ENCODE measurements at places on chromosomes 2 and 18.

GRCh38 chr2:14903709-14904374 lies 271.3 kb downstream of the LRATD1 start:
- DNase-seq = no peak

GRCh38 chr2:98801286-98801685 lies 70.4 kb upstream of the MGAT4A start:
- DNase-seq = no peak

DNA sequence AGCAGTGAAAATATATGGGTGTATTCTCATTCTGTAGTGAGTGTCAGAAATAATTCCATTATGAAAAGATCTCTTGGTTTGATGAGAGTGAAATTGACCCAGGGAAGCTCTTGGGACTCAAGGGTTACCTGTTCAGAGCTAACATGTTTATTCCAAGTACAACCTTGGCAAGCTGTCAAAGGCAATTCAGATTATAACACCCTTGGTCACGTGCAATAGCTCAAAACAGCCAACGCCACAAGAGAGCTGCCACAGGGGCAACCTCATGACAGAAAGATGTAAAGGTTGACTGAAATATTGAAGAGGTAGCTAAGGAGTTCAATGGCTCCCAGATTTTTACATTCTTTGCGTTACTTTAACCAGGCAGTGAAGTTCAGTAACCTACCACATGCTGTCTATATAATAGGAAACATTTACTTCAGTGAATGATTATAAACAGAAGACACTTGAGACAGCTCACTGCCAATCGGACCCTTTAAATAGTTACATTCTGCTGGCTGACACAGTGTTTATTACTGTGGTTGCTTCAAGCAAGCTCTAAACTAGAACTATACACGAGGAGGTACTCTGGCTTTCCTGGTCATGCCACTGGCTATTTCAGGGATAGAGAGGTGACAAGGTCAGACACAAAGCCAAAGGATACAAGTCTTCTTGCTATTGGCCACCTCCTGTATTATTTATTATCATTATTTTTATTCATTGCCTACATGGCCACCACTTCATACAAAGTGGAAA lies 187.3 kb downstream of the PID1 start:
- DNase-seq = no peak

DNA sequence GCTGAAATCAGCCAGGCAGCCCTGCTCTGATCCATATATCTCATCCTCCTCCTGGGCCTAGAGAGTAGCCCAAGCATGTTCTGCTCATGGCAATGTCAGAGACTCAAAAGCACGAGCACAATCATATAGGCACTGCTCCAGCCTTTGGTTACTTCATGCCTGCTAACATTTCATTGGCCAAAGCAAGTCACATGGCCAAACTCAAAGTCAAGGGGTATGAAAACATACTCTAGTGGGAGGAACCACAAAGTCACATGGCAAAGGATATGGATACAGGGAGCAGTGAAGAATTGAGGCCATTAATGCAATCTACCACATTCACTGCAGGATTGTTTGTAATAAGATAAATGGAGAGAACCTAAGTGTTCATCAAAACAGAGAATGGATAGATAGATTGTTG lies 87.8 kb upstream of the SPATS2L start:
- no peak for DNase-seq

DNA sequence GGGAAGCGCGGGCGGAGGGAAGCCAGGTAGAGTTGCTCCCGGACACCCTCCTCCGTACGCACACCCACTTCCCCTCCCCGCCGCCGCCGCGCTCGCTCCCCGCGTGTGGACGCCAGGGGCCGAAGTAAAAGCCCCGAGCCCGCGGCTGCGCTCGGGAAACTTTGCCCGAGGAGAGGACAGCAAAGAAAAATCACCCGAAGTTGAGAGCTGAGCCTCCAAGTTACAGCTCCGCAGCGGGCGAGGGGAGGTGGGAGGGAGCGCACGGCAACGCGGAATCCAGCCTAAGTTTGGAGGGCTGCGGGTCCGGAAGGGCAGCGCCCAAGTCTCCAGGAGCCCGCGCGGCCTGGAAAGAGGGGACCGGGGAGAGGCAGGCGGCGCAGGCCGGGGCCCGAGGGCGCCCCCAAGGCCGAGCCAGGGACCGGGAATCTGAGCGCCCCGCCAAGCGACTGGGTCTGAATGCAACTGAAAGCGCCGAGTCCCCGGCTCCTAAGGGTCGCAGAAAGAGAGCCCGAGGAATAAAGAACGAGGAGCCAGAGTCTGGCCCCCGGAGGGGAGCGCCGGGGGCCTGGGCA lies 706 bp upstream of the BCL11A start:
- no peak for DNase-seq

DNA sequence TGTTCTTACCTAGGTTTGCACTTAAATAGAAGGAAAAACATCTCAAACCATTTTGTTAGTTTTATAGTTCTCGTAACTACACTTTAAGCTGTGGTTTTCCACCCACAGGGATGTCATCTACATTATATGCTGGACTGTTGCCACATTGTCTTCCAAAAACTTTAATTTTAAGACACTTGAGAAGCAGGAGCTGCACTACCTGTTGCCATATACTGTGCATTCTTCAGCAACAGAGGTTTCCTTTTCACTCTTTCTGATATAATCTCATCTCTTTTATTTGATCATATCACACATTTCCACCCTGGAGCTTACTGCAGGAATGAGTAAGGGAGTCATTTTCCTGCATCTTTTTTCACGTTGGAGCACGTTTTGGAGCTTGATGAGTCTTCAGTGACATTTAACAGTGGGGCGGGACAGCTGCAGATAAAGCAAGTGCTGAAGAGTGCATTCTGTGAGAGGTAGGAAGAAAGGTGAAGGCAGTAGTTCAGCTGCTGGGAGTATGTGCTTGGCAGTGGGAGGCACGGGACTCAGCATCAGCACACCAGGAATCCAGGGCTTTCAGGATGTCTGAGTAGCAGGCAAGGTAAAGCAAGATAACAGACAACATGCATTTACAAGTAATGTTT lies 3.8 kb downstream of the LIMS1 start:
- DNase-seq = no peak

DNA sequence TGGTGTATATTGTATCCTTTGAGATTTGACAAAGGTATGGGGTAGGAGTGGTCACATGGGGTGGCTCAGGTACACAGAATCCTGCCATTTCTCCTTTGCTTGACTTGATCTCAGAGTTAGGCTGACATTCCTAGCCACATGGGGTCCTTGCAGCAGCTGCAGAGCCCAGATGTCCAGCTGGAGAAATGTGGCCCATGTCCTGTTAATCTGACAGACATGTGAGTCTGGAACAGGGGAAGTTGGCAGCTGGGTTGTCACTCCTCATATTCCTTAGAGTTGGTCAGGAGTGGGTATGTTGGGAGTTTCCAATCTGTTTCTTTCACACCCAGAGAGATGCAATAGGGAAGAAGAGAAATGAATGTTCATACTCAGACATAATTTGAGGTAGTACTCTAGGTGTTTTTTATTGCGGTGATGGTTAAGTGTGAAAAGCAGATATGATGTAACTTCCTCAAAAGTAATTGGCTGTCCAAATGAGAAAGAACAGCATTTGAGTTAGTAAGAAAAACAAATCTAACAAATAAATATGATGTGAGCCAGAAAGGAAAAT lies 402.6 kb upstream of the MEIS1 start:
- DNase-seq = no peak

DNA sequence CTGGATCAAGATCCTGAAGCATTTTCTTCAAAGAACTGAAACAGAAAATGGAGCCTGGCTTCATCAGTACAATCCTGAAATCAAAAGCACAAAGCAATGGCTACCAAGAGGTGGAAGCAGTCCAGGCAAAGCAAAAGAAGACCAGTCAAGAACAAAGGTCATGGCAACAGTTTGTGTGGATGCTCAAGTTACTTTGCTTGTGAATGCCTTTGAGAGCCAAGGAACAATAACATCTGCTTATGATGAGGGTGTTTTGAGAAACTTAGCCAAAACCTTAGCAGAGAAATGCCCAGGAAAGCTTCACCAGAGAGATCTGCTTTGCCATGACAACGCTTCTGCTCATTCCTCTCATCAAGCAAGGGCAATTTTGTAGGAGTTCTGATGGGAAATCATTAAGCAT lies 723.1 kb downstream of the TMEM182 start:
- DNase-seq = no peak

DNA sequence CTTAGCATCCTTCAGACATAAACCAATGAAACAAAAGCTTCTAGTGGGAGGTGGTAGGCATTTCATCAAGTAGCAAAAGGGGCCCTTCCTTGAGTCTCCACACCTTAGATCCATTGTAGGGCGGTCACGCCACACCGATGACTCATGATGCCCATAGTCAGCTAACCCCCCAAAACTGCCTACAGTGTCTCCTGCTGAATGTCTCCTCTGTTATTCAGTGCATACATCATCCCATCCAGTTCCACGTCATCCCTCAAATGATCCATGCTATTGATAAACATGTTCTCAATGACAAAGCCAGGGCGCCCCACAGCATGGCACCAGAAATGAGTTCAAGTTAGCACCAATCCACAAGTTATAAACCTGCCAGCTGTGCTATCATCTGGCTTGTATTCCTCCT lies 57.4 kb upstream of the ACKR3 start:
- no peak for DNase-seq

DNA sequence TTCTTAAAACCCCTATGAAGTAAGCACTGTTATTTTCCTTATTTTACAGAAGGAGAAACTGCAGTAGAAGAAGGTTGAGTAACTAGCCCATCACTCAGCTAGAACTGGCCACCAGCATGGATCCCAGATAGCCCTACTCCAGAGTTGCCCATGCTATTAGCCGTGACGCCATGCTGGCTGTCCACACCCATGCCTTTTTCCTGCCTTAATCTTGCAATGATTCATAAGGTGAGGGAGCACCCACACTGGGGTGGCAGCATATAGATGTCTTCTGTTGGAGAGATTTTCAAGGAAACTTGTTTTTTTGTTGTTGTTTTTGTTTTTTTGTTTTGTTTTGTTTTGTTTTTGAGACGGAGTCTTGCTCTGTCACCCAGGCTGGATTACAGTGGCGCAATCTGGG lies 204.1 kb upstream of the HAAO start:
- DNase-seq = no peak

DNA sequence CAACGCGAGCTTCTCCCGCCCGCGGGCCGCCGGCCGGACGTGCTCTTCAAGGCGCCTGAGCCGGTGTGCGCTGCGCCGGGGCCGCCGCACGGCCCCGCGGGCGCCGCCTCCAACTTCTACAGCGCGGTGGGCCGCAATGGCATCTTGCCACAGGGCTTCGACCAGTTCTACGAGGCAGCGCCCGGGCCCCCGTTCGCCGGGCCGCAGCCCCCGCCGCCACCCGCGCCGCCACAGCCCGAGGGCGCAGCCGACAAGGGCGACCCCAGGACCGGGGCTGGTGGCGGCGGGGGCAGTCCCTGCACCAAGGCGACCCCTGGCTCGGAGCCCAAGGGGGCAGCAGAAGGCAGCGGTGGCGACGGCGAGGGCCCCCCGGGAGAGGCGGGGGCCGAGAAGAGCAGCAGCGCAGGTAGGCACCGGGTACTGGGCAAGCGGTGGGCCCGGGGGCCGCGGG lies 676 bp downstream of the HOXD11 start:
- DNase-seq = no peak

- no peak for DNase-seq
These were observed 107.7 kb downstream of the BCL11A start for GRCh38 chr2:60445684-60446179.

DNA sequence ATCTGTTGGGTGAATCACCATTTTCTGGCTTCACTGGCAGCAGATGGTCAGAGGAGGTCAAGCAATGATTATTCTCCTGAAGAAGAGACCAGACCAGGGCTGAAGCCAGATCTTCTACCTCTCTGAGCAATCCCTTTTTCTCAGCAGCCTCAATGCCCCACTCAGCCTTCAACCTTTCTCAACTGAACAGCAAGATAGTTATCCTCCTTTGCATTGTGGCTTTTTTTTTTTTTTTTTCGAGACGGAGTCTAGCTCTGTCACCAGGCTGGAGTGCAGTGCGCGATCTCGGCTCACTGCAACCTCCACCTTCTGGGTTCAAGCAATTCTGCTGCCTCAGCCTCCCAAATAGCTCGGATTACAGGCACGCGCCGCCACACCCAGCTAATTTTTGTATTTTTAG lies 50.5 kb downstream of the ZFP36L2 start:
- no peak for DNase-seq

GRCh38 chr2:117980783-117981676 lies 32.8 kb downstream of the CCDC93 start:
- DNase-seq = peak; percentile 78

DNA sequence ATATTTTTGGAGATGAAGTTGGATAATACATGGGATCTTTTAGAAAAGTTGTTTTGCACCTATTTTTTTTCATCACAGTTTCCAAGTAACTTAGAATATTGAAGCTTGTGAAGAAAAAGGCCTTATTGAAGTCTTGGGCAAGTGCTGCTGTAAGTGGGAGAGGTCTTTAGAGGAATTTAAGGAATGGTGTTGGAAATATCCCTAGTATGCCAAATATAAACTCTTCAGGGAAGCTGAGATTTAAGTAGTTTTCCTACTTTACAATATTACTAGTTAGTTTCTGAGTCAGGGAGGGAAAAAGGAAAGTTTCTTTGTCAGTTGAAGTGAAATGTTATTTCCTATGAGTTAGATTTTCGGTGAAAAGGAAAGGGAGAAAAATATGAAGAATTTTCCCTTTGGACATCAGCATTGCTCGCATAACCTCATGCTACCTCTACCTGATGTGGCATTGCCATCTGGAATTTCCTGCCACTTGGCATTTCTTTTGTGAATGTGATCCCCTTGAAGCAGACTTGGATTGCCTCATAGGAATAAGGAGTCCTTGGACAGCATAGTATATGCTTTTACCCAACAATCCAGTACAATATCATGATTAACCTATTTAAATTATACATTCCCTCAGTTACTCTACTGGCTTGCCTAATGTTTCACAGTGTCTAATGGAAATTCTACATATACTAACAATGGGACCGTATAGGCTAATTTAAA lies 12.1 kb downstream of the PLEKHH2 start:
- DNase-seq = no peak

GRCh38 chr18:12882453-12883371 lies 1.3 kb downstream of the PTPN2 start:
- no peak for DNase-seq

DNA sequence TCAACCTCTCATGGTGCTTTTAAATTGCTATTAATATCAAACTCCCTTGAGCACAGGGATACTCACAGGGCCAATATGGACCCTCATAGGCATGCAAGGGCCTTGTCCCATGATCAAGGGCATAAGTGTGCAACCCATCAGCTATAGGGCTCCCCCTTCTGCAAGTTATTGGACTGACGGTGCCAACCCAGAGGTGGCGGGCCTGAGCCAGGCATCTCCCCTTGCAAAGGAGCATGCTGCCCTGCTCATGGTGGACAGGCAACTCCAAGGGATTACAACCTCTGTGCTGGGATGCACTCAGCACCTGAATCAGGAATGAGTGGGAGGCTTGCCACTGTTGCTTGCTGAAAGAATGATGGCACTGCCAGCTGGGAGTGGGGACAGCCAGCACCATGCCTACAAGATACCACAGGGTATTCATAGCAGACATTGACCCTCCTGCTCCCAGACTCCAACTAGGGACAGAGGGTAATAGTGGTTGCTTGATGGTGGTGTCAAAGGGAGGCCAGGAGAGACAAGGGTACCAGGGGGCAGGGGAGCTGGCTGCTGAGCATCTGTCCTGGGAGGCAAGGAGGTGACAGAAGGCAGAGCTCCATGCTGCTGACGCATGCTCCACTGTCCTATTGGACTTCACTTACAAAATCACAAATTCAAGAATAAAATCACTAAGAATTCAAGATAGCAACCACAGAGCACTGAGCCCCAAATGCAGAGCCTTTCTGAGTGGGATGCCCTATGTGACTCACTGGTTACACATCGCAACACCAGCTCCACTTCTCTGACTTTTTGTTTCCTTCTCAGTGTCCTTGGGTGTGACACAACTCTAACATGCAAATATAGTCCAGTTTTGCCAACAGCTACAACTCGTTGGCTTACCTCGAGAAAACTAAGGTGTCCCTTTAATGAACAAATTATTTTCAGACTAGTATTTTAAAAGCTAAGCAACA lies 157.1 kb upstream of the CCDC150 start:
- no peak for DNase-seq

Data from astrocyte of the cerebellum (primary cell).